ENCODE measurements at places on chromosomes 3 and 15. TPM values are rescaled to one million over a fixed set of nuclear protein-coding genes. Genes with fewer than 3 reads are reported as not detected.

Gene MUC13
- total RNA-seq, result 0.84 TPM

Gene CCDC39
- not detected for total RNA-seq

Gene ROPN1
- not detected for total RNA-seq

Gene EPHA6
- total RNA-seq, result not detected

- peak; percentile 80 for DNase-seq
These were observed at the start of gene ZNF619 for GRCh38 chr3:40476478-40477470. ZNF619 (plus strand) TSS chr3:40477122; CDS start chr3:40477980, 858 bp downstream.

DNA sequence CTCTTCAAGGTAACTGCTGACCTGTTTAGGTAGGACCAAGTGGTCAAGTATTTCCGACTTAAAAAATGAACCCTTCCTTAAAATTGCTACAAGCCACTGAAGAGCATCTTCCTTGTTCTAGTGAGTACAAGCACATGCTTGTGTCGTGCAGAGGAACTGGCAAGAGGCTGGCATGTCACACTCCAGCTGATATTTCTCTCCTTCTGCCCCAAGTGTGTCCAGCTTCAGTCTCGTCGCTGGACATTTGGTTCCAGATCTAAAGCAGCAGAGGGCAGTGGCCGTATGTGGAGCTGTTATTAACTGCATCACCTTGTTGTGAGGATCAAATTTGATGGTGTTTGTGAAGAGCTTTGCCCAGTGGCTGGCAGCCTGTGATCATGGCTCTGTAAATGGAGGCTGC is 10.0 kb downstream of the RBP2 start:
- DNase-seq, result no peak

DNA sequence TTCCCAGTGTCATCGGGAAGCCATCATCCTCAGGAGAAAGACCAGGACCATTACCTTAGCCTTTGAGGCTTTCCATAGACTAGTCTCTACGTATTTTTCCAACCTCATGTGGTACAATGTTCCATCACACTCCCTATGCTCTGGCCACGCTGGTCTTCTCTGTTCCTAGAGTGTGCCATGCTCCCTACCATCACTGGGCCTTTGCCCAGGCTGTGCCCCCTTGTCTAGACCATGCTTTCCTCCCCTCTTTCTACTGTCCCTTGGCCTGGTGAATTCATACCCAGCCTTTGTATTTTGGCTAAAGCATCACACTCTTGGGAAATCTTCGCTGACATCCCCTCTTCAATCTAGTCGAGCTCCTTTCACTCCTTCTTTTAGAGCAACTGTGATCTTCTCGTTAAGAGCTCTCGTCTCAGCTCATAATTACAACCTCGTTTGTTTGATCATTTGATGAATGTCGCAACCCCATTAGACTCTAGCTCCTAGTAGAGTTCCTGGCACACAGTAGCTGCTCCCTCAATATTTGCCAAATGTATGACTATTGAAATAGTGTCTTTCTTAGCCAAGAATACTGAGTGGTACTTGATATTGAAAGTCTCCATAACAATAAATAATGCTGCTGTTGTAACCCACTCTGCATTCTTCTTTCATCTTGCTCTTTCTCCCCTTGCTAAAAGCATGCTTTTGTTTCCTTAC is 100.2 kb upstream of the FAM3D start:
- no peak for DNase-seq
